ENCODE measurements at places on chromosomes 4 and X.

- DNase-seq = no peak
Observed at GRCh38 chr4:17356926-17357325, 155.0 kb downstream of the QDPR start.

DNA sequence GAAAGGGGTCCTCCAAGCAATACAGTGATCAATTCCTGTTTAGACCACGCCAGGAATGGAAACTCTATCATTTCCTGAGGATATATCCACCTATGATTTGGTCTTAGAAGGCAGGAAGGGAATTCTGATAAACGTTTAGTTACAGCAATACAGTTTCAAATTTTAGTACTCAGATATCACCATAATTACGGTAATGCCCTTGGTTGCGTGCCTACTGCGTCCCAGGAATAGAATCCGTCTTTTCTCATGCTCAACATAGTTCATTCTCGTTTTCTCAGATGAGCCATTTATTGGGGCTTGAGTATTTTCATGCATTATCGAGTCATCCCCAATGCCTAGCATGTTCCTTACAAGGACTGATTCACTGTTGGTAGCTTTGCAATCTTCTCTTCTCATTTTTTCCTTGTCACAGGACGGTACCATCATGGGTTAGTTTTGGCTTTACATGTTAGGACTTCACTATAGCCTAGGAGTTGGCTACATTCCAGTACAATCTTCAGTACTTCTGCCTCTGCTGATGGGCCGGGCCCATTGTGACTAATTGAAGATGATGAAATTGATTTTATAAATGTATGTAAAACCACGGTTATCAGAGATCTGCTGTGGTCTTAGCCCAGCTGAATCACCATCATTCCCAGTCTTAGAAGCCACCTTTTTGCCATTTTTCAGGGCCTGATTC is 4.4 kb upstream of the PRKX start:
- no peak for DNase-seq

GRCh38 chrX:36950495-36951253 is 57.5 kb upstream of the FAM47C start:
- DNase-seq = no peak

GRCh38 chr4:160927311-160927710 is 1236.5 kb downstream of the FSTL5 start:
- no peak for DNase-seq

GRCh38 chrX:34656842-34657725 is at the start of gene TMEM47:
TSS of gene TMEM47 (minus strand) at chrX:34657285. CDS start at chrX:34657029, 256 bp downstream.
- DNase-seq = no peak

DNA sequence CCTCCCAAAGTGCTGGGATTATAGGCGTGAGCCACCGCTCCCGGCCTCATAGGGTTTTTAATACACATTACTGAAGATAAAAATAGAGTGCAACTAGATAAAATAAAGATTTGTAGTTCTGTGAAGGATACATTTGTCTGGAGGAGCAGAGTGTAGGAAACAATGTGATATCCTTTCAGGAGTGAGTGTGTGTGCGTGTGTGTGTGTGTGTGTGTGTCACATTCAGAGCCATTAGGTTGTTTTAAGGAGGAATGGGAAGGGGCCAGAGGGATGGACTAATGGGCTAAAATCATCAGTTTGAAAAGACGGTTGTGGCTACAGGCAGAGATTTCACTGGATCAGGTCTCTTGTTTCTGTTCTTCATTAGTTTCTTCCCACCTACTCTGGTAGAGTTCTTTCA is 40.0 kb downstream of the RBPJ start:
- no peak for DNase-seq

GRCh38 chrX:13226214-13226613 is 93.6 kb downstream of the ATXN3L start:
- no peak for DNase-seq

- DNase-seq = no peak
Observed at GRCh38 chr4:178205826-178206225, 763.6 kb upstream of the AGA start.

DNA sequence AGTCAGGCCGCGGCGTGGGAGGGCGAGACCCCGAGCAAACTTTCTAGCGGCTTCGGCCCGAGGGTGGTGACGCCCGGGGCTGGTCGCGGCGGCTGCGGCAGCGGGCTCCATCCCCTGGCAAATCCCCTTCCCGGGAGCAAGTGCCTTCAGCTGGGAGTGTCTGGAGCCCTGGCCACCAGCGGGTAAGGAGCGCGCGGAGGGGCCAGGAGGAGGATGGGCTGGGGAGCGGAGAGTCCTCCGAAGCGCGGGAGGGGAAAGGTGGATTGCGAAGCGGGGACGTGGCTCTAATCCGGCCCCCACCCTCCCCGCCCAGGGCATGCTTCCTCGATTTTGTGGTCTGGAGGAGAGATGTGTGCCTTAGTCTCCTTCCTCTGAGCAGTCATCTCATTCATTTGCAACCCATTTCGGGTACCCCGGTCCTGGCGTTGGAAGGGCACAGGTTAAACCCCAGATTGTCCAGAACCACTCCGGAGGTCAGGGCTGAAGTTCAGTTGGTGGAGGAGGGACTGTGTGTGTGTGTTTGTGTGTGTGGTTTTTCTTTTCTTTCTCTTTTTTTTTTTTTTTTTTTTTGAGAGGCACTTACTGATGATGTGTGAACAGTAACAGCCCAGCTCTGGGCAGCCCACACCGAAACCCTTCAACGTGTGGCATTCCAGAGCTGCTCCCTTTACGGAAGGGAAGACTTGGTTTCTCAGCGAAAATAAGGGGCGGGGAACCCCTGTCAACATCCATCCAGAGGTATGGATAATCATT is 516 bp downstream of the SGMS2 start:
- no peak for DNase-seq

- DNase-seq = no peak
Observed at GRCh38 chr4:112854420-112854819, 195.0 kb upstream of the ANK2 start.

DNA sequence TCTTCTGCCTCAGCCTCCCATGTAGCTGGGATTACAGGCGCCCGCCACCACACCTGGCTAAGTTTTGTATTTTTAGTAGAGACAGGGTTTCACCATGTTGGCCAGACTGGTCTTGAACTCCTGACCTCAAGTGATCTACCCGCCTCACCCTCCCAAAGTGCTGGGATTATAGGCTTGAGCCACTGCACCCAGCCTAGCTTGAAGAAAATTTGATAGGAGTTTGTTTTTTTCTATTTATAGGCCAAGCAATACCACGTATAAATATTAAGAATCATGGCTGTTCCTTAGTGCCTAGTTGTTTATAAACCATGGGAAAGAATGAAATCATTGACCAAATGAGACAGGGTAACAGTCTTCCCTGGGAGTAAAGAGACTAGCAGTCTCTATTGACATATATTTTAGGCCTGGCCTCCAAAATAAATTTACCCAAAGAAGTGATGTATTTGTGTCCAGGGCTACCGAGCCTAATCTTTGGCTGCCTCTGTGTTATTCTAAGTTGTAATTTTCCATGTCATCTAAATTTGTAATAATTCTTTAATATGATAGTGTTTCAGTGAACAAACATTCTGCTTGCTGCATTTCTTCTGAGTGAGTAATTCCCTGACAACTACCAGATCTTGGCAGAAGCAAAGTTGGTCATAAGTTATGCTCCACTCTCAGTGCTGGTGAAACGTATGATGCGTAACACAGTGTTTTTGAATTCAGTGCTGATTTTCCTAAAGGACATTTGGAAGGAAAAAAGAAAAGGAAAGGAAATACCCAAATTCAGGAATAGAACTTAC is 10.3 kb downstream of the PKD2 start:
- no peak for DNase-seq

DNA sequence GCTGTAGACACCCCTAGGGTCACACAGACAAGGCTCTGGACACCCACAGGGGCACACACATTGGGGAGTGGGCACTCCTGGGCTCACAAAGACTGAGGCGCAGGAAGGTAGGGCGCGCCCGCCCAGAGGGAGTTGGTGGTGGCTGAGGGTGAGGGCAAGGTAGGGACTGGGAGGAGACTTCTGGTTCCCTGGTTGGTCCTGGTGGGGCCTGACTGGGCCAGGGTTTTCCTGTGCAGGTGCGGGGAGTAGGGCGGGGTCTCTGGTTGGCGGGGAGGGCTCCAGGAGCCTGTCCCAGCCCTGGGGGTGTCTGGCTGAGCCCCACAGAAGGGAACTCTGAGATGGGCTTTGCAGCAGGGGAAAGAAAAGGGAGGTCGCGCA is 6.7 kb upstream of the WAS start:
- peak; percentile 25 for DNase-seq

DNA sequence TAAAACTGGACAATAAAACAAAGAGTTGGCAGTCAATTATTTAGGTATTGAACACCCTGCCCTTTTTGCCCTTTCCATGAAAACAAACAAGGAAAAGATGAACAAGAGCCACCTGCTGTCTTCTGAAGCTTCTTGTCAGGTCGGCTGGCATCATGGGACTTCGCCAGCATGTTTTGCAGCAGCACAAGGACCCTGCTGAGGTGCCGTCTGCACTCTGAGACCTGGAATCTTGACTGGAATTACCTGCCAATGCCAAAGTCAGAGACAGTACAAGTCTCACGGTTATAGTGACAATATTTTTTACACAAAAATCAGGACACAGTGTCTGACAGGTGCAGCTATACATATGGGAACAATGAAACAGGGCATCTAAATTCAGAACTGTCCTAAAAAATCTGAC is 284.5 kb downstream of the GASK1B start:
- no peak for DNase-seq

Measured in CD4-positive, alpha-beta T cell treated with Interleukin-10 for 1 hour (primary cell).